Stomach (tissue), 19 donors: ENCODE measurements at places on chromosomes 2 and 18.

- DNase-seq: no peak
Measured at GRCh38 chr18:39453356-39453755, 1887.8 kb upstream of the CELF4 start.

- DNase-seq: peak; percentile 88
Measured at GRCh38 chr18:44761812-44762211, 81.1 kb downstream of the SETBP1 start.

- DNase-seq: no peak
Measured at GRCh38 chr2:63537306-63537705, 51.0 kb downstream of the WDPCP start.

GRCh38 chr2:35503311-35503710 is 852.3 kb upstream of the CRIM1 start:
- DNase-seq: no peak

- DNase-seq: no peak
Measured at GRCh38 chr2:112021290-112021689, 33.8 kb upstream of the TMEM87B start.

GRCh38 chr2:190465060-190465459 is 56.9 kb downstream of the MFSD6 start:
- DNase-seq: no peak

DNA sequence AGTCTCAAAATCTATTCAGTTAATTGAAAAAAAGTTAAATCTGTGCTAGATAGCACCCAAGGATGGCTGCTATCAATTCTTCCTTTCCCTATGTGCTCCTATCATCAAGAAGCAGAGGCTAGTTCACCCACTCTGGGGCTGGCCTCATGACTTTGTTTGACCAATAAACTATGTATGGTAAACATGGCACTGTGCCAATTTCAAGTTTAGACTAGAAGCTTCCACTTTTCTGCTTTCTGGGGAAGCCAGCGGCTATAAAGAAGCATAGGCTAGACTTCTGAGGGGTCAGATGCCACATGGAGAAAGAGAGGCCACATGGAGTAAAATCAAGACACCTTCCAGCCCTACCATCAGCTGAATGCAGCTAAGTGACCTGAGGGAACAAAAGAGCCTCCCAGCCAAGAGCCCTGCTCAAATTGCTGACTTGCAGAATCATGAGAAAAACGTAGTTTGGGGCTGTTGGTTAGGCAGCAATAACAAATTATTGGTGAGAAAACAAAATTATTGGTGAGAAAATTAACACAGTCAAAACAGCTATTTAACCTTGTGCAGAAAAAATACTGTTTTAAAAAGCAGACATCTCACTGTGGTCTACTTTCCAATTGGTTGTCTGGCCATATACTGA is 86.5 kb upstream of the SLC14A2 start:
- DNase-seq: no peak

DNA sequence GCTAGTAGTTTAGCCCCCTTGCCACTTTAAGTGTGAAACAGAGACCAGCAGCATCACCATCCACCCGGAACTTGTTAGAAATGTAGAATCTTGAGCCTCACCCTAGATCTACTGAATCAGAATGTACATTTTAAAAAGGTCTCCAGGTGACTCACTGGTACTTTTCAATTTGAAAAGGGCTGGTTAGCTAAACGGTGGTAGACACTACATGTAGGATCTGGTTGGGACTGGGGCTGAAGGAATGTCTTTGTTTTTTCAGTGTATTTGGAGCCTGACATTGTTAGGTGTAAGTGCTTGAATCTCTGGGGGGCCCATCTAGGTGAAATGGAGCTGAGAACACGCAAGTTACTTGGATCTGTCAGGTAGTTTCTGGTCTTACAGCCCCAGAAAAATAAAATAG is 44.0 kb upstream of the XPO1 start:
- DNase-seq: no peak
